ENCODE measurements at places on chromosomes 7 and 10.
A peak's percentile ranks its signal among the peaks of the same experiment; 100 is the strongest.

- no peak for DNase-seq
These were observed 87.1 kb downstream of the NKX6-2 start for GRCh38 chr10:132698761-132699391.

- DNase-seq: no peak
These were observed 221.3 kb upstream of the SMIM30 start for GRCh38 chr7:113339661-113340060.

DNA sequence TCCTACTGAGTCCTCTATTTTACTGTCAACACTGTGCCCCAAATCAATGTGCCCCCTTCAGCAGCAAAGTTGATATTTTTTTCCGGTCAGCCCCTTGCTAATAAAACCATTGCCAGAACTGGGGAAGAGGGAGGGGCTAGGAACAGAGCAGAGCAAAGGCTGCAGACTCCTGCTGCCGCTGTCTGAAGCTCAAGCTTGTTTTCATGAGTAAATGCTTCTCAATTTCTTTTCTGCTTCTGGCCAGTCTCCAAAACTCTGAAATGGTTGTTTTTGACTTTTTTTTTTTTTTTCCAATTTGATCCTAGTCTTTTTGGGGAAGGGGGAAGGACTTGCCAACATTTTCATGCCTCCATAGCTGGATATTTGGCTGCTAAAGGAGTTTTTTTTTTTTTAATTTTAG, 26.7 kb upstream of the PROSER2 start:
- no peak for DNase-seq

- no peak for DNase-seq
These were observed 103.8 kb upstream of the AKR1E2 start for GRCh38 chr10:4721999-4722753.

- no peak for DNase-seq
These were observed 96.7 kb upstream of the SLC25A13 start for GRCh38 chr7:96418581-96418980.

- no peak for DNase-seq
These were observed 34.0 kb upstream of the R3HCC1L start for GRCh38 chr10:98100476-98100875.

GRCh38 chr7:66683770-66684123, 55.1 kb downstream of the KCTD7 start:
- no peak for DNase-seq

DNA sequence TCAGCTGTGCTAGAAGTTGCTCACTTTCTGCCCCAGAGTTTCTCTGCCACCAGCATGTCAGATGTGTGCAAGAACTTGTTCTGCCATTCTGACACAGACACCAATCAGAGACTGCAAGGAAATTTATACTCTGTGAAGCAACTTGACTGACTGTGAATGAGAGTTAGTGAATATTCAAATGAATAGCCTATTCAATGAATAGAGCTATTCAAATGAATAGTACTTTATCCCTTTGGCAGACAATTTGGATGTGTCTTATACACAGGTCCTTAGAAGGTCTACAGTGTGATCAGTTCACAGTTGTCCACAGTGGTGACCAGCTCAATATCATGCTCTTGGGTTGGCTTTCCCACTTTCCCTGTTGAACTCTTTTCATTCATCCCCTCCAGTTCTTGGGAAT, 138.1 kb downstream of the MACC1 start:
- no peak for DNase-seq

GRCh38 chr7:67593794-67594193, 597.2 kb downstream of the TYW1 start:
- DNase-seq: no peak

- DNase-seq: peak; percentile 60
These were observed 1.9 kb upstream of the PLAU start for GRCh38 chr10:73908853-73909539.

DNA sequence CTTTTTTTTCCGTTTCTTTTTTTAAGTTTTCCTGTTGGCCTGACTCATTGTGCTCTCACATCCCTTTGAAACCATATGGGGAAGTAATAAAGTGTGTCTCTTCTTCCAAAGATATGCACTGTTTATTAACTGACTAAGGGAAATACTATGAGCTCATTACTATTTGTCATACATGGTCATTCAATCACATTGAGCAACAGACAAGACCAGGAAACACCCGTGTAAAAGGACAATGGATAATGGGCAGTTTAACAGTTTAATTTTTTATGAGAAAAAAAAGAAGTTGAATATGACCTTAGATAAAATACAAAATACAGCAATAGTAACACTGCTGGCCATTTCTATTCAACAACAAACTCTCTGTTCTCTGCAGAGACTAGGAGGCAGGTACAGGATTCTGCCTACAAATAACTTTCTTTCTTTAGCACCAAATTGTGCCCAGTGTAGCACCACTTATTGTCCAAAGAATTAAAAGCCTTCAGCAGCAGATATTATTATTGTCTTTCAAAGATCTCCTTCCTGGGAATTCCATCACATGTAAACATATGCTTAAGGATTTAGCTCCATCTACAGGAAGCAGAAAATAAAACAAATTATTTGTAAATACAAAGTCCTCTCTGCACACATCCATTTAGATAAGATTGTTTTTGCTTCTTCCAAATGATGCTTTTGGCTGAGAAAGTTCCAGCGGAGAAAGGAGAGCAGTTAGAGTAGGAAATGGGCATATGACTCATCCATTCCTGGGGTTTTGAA, 55.0 kb upstream of the AKR1E2 start:
- DNase-seq: no peak

GRCh38 chr10:46001187-46001756, 29.0 kb downstream of the TIMM23 start:
- no peak for DNase-seq

GRCh38 chr7:45147858-45148652, 9.5 kb upstream of the RAMP3 start:
- no peak for DNase-seq

GRCh38 chr7:143387156-143387975, 6.2 kb downstream of the ZYX start:
- DNase-seq: no peak

- no peak for DNase-seq
These were observed 21.7 kb downstream of the ZNF316 start for GRCh38 chr7:6658618-6659345.

GRCh38 chr10:32054094-32054493, 2.1 kb downstream of the KIF5B start:
- no peak for DNase-seq

GRCh38 chr7:97187067-97187466, 69.6 kb downstream of the SDHAF3 start:
- no peak for DNase-seq

DNA sequence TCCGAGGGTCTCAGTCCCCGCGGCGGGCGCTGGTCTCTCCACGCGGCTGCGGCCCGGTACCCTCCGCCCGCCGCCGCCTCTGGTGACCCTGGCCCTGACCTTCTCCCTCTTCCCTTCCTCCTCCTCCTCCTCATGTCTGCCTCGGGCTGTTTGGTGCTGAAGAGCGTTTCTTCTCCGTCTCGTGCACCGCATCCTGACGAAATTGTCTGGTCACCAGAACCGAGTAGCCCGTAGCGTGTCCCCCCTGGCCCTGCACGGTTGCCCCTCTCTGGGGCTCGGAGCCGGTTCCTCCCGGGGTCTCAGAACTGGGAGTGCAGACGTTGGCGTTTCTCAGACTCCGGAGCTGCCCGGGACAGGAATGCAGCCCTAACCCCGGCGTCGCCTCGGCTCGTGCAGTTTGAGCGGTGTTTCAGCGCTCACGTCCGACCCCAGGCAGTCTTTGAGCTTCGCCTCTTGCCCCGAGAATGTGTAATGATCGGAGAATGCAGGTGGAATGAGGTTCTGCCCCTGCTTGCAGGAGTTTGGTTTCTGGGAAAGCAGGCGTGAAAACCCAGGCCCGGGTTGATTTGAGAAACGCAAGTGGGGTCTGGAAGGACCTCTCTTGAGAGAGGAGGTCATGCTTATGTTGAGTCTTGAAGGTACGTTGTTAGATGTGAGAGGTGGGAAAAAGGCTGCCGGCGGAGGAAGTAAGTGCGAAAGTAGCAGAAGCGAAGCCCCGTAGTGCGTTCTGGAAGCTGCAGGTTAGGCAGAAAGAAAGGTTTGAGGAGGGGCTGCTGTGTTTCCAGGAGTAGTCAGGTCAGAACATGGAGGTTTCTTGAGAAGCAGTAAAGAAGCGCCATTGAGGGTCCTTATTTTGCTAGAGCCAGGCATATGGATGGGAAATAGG, 743 bp downstream of the RBM17 start:
- no peak for DNase-seq

GRCh38 chr7:6256109-6256483, 16.3 kb downstream of the CYTH3 start:
- DNase-seq: no peak

GRCh38 chr10:32650246-32650655, 204.3 kb downstream of the CCDC7 start:
- DNase-seq: no peak

- DNase-seq: no peak
These were observed at the start of gene ASB13 for GRCh38 chr10:5666008-5666840. ASB13 (minus strand) TSS chr10:5666595; CDS start chr10:5666551, 44 bp downstream.

GRCh38 chr7:107469929-107470328, at the start of gene GPR22:
GPR22 (plus strand) TSS chr7:107470057; CDS start chr7:107474061, 4,004 bp downstream.
- DNase-seq: no peak

GRCh38 chr10:29841724-29842649, 207.2 kb upstream of the SVIL start:
- no peak for DNase-seq

DNA sequence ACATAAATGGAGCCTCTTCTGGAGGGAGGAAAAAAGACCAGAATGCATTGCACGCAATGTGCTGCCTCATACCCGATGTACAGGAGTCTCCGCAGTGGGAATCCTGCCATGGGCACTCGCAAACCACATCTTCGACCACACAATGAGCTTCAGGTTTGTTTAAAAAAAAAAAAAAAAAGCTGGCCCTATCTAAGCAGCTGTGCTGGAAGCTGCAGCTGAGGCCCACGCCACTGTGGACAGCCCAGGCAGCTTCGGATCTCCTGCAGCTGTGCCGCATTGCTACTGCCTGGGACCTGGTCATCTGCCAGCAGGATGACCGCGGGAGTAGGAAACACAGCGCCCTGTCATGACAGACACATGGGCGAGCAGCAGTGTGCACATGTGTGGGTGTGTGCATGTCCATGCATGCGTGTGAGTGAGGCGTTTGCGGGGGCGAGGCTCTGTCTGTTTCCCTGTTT, 26.0 kb downstream of the EN2 start:
- DNase-seq: no peak

DNA sequence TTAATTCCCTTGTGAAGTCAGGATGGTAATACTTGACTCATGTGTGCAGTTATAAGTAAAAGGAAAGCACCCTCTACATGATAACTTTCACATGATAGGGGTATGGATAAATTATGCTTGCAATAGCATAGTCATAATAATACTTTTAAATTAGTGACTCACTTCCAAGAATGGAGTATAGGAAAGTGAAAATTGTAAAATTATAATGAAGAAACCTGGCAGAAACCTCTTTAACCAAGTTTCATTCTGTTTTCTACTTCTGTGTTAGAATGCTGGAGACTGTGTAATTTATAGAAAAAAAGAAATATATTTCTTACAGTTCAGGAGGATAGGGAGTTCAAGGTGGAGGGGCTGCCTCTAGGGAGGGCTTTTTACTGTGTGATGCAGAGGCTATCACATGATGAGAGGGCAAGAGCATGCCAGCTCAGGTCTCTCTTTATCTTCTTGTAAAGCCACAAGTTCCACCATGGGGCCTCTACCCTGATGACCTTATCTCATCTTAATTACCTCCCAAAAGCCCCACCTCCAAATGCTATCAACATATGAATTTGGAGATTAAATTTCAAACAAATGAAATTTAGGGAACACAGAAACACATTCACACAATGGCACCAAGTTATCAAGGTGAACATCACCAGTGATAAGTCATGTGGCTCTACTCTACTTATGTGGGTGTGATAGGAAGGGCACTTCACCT, 43.2 kb downstream of the HDAC9 start:
- DNase-seq: no peak

DNA sequence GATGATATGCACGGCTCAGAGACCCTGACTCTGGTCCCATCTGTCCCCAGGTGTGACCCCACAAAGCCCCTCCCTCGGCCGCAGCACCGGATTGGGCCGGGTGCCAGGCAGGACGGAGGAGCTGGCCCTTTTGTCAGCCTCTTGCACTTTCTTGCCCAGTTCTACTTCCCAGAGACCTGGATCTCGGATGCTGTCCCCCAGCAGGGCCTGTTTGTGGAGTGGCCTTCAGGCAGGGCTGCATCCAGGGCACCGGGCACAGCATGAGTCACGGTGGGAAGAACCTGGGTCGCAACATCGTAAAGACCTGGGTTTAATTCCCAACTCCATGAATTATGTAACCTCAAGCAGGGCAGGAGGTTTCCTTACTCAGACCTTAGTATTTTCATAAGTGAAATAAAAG, 158.4 kb upstream of the SH2B2 start:
- DNase-seq: no peak

GRCh38 chr7:13989126-13989948, at the start of gene ETV1:
ETV1 (minus strand) TSS chr7:13989666; CDS start chr7:13989052, 614 bp downstream.
- no peak for DNase-seq

GRCh38 chr7:102222445-102222844, 64.2 kb upstream of the SH2B2 start:
- DNase-seq: no peak

DNA sequence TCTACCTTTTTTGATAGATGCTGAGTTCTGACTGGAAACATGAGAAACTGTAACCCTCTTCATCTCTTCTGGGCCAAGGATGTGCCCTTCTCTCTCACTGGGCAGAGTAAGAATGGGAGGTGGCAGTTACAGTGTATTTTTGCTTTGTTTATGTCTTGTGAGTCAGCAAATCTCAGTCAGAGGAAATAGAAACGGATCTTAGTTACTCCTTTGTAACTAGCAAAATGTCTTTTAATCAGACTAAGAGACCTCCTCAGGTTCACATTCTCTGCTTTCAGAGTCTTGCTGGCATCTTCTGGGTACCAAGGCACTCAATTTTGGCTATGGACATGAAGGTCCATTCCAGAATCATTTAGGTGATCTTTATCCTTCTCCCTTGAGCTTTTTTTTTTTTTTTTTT, 70.9 kb downstream of the HHEX start:
- no peak for DNase-seq

- no peak for DNase-seq
These were observed 282.3 kb downstream of the TWIST1 start for GRCh38 chr7:18835001-18835690.

DNA sequence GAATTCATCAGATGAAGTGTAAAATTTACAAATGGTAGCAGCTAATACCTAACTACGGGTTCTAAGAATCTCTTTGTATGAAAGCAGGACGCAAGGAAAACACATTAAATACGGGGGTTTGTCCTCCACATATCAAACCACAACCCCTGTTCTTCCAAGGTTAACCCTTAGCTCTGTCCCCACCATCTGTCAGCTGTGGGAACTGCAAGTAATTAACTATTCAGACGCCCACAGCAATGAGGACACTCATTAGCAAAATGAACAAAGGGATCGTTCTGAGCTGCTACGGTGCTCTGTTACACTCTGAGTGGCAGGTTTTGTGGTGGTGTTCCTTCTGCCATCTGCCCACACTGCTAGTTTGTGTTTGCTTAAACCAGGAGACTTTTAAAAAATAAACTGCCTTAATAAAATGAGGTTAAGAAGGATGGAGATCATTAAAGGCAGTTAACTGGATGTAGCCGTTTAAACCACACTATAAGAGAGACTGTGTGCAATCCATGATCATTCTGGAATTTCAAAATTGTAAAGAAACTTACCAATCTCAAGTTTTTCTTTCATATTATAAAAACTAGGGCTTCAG, 51.4 kb downstream of the C10orf67 start:
- no peak for DNase-seq

GRCh38 chr10:85619832-85620231, 746.8 kb downstream of the GRID1 start:
- no peak for DNase-seq
